ENCODE measurements at places on chromosomes 16 and 17.
A peak's percentile ranks its signal among the peaks of the same experiment; 100 is the strongest.

- no peak for DNase-seq
Measured at GRCh38 chr16:57380671-57381462, 8.6 kb downstream of the CX3CL1 start.

DNA sequence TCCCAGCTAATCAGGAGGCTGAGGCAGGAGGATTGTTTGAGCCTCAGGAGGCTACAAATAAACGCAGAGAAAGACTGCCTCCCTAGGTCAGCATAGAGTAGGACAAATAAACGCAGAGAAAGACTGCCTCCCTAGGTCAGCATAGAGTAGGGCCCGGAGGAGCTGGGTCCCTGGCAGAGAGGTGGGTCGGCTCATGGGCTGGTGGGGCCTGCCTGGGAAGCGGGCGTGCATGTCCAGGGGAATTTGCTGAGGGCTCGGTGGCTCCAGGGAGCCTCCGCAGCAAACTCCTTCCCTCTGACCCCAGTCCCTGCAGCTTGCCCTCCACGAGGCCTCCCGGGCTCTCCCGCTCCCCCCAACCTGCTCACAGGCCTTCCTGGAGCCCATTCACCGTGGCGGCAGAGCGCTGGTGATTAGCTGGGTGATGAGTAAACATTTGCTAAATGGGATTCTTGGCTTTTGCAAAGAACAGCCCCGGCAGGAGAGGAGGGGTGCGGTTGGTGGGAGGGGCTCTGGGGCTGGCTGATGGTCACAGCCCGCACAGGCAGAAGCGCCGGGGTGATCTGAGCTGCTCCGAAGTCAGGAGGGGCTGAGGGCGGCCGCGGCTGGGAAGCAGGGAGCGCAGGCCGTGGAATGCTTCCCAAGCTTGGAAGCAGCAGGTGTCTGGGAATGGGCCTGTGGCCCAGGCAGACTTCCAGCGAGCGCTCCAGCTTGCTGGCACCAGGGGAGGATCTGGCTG is 93.1 kb downstream of the RTN4RL1 start:
- DNase-seq, result no peak

GRCh38 chr17:72121164-72122009 is 567 bp downstream of the SOX9 start:
- peak; percentile 50 for DNase-seq

DNA sequence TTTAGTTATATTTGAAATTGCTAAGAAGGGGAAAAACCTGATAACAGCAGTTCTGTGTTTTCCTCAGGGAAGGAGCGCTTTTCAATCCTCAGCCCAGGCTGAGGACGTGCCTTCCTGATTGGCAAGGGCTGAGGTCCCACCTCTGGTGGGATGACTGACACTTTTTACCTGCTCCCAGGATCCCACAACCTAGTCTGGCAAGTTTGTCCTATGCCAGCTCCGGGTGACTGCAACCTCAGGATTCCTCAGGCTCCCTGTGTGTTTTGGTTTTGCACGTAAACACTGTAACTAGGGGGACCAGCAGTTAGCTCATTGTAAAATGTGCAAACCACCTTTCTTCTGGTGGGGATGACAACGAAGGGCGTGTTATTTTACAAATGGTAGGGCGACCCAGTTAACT is 7.5 kb downstream of the MARCHF10 start:
- DNase-seq, result no peak

DNA sequence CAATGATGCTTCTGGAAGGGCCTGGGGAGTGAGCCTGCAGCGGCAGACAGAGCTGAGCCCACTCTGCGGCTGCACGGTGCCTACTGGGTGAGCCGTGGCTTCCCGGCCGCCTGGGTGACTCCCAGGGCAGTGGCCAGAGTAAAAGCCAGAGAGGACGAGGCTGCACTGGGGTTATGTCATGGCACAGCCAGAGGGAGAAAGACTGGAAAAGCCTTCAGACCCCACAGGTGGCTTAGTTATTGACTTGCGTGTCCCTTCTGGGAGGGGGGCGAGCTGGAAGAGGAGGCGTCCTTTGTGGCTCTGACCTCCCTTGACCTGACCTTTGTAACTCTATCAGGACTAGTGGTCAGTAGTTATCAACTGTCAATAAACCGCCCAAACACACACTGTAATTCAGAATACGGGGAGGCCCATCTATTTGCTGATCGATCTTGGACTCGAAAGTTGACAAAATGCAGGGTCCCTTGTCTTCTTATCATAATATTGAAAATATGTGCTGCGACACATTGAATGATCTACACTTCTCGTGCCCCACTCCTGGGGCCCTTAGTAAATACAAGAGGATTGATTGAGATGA is 385.9 kb upstream of the ZFHX3 start:
- DNase-seq, result no peak

DNA sequence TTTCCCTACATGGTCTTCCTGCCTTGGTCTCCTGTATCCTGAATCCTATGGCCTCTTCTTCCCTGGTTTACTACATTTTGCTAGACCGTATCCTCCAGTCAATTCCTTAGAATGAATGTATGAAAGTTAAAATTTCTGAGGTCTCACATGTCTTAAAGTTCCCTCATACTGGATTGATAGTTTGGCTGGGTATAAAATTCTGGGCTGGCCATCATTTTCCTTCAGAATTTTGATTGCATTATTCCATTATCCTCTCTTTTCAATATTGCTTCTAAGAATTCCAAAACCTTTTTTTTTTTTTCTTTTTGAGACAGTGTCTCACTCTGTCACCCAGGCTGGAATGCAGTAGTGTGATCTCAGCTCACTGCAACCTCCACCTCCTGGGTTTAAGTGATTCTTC is 10.8 kb downstream of the NOD2 start:
- DNase-seq, result no peak

DNA sequence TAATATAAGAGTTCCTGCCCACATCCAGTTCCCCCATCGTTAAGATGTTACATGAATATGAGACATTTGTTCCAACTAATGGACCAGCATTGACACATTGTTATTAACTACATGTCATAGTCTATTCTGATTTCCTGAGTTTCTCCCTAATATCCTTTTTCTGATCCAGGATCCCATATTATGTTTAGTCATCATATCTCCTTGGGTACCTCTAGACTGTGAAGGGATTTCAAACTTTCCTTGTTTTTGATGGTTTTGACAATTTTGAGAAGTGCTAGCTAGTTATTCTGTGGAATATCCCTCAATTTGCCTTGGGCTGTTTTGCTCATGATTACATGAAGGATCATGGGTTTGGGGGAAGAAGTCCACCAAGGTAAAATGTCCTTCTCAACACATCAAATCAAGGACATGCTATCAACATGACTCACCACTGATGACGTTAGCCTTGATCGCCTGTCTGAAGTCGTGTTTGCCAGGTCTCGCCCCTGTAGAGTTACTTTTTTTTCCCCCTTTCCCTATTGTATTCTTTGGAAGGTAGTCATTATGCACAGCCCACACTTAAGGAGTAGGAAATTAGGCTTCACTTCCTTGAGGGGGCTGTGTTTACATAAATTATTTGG is 42.5 kb downstream of the CACNG3 start:
- DNase-seq, result no peak

- no peak for DNase-seq
Measured at GRCh38 chr17:68306819-68307218, 15.5 kb downstream of the ARSG start.

DNA sequence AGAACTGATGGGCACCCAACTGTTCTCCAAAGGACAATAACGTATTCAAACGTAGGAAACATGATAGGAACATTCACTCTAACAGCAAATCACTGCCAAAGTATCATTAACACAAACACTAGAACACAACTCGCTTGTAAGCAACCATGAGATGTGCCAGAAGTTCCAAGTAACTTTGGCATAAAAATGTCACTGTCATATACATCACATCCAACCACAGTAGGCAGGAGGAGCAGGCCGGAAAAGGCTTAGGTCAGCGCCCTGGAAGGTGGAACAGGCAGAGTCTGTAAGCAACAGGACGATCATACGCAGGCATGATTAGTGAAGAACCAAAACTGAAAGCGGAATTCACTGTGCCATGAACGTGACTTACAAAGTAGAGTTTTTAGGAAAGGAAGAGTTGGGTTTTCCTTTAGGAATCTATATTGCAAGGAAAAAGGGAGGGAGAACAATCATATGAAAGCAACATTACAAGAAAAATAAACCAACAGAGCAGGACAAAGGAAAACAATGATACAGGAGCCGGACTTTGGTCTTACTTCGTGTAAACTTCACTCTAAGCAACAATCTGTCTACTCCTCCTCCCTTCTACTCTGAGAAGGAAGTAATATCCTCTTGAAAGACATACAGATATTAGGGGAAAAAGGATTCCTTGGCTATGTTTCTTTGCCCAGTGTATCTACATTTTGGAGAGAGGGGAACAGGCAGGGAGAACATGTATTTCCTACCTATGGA is 52.3 kb downstream of the YWHAE start:
- no peak for DNase-seq

GRCh38 chr17:9765322-9765721 is 26.1 kb downstream of the DHRS7C start:
- no peak for DNase-seq

DNA sequence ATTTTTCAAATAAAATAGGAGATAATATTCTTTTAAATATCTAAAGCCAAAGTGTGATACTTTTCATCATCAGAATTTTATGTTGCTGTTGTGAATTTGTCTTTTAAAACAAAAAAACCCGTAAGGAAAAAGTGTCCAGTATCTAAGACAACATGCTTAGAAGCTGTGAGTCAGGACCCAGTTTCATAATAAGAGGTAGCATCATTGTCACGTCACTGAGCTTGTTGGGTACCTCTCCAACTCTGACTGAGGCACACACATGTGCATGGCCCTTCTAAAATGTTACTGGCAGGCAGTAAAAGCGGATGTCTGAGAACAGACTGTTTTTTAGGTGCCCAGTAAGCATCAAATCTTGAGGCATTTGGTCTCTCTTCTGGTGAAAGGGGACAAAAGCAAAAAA is 2.5 kb downstream of the CIAPIN1 start:
- DNase-seq, result no peak

GRCh38 chr17:48610282-48611211 is at the start of gene HOXB7:
TSS of gene HOXB7 (minus strand) at chr17:48611017. CDS start at chr17:48610918, 99 bp downstream.
- no peak for DNase-seq

GRCh38 chr16:21037736-21038135 is 112.9 kb downstream of the DNAH3 start:
- DNase-seq, result no peak

DNA sequence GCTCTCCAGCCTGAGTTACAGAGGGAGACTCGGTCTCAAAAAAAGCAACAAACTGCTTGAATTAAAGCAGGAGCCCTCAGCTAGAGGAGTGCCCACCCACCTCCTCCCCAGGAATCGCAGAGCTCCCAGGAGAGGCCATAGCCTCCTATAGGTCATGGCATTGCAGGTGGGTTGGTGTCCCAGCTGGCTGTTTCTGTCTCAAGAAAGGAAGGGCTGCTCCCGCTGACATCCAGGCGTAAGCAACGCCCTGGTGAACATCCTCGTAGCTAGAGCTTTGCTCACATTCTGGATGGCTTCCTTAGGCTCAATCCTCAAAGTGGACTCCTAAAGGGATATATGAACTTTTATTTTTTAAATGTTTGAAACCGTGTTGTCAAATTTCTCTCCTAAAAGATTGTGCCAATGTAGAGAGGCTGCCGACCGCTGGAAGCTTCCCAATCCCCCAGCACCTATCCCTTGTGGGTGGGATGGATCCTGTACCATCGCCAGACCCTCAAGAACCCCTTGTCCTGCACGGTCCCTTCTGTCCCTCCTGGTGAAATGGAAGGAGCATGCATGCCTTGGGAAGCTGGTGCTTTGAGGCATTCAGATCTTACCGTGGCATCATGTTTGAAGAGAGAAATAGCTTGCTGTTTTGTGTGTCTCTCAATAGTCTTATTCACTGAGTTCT is 5.9 kb downstream of the NLRC5 start:
- DNase-seq, result no peak

DNA sequence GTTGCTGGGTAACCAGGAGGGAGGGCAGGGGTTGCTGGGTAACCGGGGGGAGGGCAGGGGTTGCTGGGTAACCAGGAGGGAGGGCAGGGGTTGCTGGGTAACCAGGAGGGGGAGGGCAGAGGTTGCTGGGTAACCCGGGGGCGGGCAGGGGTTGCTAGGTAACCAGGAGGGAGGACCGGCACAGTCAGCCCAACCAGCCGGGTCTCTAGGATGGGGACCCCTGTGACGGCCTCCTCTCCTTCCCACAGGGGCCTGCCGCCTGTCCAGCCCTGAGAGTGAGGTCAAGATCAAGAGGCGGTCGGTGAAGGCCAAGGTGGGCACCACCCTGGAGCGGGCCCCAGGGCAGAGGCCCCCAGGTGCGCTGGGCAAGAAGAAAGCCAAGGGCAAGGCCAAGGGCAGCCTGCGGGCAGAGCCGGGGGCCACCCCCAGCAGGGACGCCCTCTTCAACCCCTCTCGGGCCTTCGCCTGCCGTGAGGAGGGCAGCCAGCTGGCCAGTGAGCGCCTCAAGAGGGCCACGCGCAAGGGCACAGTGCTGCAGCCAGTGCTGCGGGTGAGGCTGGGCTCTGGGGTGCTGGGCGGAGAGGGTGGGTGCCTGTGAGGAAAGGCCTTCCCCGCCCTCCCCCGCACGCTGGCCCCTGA is 54.6 kb downstream of the ACTG1 start:
- no peak for DNase-seq

DNA sequence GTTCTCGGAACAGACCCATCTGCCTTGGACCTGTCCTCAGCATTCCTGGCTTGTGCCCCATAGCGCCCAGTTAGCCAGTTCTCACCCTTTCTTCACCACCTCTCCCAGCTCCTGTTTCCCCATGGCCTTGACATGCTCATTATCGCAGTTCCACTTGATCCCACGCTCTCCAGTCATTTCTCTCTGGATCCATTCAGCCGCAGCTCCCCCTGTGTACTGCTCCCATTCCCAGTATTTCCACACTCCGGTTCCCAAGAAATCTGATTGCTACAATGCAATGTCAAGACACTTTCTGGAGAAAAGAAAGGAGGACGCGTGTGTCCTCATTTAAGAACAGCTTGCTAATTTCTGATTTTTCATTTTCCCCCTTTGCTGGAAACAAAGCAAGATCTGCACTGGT is 55.4 kb downstream of the TMEM186 start:
- DNase-seq, result no peak

- no peak for DNase-seq
Measured at GRCh38 chr16:11800382-11800718, 3.3 kb upstream of the ZC3H7A start.

GRCh38 chr17:77285594-77286390 is 145.0 kb downstream of the SEC14L1 start:
- DNase-seq, result no peak

GRCh38 chr17:42568341-42569111 is 1.6 kb downstream of the MLX start:
- DNase-seq, result no peak

DNA sequence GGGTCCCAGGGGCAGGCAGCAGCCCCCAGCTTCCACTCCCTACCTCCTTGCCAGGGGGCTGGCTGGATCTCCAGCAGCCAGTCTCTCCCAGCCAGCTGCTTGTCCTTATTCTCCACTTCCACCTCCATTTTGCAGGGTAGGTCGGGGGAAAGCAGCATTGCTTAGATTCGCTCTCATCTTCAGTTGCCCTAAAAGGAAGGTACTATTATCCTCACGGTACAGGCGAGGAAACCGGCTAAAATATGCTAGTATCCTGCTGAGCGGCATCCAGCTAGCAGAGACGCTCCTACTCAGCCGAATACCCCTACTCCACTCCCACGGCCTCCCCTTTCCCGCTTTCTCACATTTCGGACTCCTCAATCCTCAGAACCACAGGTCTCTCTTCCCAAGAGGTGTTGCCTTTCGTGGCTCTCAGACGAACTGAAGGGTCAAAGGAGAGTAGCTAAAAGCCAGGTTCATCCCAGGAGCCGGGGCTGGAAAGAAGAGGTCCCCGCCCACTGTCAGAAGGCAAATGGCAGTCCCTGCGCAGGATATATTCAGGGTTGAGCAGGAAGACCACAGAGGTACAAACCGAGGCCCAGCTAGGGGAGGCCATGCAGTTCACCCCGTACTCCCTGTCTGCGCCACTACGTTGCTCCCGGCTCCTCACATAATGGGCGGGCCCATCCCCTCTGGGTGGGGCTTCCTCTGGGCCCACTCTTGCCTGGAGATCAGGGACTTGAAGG is 1.7 kb upstream of the RAB11FIP4 start:
- no peak for DNase-seq

Measured in HEK293T (cell line).